Activated CD8-positive, alpha-beta memory T cell treated with anti-CD3 and anti-CD28 coated beads, Interleukin-2, amount 10 ng/mL, durations not matched to agents 7 days and 5 days (primary cell): ENCODE measurements at places on chromosomes 3 and 15.

DNA sequence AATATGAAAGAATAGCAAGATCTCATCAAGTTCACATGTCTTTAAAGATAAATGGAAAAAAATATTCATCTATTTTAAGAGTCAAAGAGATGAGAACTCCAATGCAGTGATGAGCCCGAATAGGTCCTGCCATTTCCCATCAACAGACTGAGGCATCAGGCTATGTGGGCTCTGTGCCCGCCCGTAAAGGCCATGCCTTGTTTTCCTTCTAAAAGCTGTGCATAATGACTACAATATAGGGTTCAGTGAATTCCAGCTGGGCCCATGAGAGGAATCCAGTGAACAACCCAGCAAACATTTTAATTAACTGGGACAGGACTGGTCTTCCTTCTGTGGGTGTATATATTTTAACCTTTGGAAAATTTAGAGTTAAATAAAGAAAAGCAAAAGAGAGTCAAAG is 44.6 kb downstream of the RASGRP1 start:
- no peak for DNase-seq

DNA sequence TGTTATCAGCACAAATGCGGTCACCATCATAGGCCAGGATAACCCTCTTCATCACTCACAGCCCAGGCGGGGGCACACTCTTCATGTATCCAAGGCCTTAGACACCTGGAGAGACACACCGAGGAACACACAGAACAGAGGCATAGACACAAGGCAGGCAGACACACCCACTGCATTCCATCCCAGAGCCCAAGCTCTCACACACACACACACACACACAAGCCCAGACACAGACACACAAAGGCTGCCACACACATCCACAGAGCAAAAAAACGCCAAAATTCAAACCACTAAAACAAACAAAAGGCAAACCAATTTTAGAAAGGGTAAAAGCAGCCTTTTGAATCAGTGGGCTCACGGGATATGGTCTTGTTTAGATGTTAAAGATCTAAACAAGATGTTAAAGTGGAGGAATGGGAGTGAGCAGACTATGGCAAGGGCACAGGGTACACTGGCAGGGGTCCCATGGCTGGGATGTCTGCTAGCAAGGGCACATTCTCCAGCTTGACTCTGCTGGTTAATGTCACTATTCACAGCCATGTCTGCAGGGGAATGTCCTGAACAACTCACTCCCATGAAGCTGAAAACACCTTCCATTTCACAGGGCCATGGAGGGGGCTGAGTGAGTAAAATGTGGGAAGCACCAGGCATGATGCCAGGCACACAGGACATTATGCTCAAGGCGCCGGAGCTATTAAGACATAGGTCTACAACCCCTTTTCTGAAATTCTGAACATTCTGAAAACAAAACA is 14.9 kb upstream of the CRABP1 start:
- DNase-seq: no peak

DNA sequence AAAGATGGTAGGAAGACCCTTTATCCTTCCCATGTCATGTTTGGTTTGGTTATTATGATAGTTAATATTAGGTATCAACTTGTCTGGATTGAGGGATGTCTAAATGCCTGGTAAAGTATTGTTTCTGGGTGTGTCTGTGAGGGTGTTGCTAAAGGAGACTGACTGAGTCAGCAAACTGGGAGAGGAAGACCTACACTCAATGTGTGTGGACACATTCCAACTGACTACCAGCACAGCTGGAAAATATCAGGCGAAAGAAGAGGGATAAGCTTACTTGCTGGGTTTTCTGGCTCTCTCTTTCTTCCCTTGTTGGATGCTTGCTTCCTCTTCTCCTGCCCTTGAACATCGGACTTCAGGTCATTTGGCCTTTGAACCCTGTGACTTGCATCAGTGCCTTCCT is 1227.6 kb upstream of the EPHA6 start:
- no peak for DNase-seq

DNA sequence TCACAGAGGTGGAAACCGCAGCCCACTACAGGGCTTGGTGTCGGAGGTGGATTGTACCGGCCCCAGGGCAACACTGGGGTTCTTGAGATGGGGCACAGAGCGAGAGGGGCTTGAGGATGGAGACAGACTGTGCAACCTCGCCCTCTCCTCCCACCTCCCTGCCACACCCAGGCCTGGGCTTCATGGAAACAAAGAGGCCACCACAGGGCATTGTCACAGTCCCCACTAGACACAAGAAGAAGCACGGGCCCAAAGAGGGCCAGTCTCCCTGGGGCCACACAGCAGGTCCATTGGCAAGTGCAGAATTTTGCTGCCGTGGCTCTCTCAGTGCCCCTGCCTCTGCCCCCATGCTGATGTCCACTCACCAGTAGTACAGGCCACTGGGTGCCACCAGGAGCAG is 4.1 kb upstream of the CALML4 start:
- no peak for DNase-seq

DNA sequence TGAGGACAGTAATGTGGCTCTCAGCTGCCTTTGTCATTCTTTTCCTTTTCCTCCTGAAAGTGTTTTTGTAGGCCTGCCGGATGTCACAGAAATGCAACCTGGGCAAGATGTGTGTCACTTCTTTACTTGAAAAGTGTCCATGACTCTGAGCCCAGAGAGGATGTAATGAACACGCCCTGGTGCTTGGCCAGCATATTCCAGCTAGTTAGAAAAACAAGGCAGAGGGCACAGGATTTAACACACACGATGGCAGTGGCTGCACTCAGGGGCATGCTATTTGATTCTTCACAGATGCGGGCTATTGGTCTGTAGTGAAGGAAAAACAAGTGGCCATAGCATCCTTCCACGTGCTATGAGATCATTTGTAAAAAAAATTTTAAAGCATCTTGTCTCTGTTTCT is 30.3 kb upstream of the PTX3 start:
- DNase-seq: no peak

- no peak for DNase-seq
Observed at GRCh38 chr3:31392568-31392967, 140.2 kb upstream of the STT3B start.
